ENCODE measurements at places on chromosomes 2 and 18. TPM values are rescaled to one million over a fixed set of nuclear protein-coding genes. Genes with fewer than 3 reads are reported as not detected.

The LRRC30 gene
- not detected for total RNA-seq

The CNRIP1 gene
- 9.9 TPM for total RNA-seq

The GPR39 gene
- not detected for total RNA-seq

The FTCDNL1 gene
- total RNA-seq, result 3.5 TPM

The MAPK4 gene
- total RNA-seq, result 101 TPM

The NYAP2 gene
- not detected for total RNA-seq

The HOXD13 gene
- total RNA-seq, result not detected

The TRIM43 gene
- not detected for total RNA-seq

The ASB18 gene
- total RNA-seq, result 7.6 TPM

The C2orf74 gene
- total RNA-seq, result 51.3 TPM

The TUBB8B gene
- total RNA-seq, result not detected

GRCh38 chr2:231706731-231707624, 1.3 kb upstream of the PTMA start:
- DNase-seq, result peak; percentile 99

- no peak for DNase-seq
These were observed 70.3 kb upstream of the PSME4 start for GRCh38 chr2:54041135-54041534.

DNA sequence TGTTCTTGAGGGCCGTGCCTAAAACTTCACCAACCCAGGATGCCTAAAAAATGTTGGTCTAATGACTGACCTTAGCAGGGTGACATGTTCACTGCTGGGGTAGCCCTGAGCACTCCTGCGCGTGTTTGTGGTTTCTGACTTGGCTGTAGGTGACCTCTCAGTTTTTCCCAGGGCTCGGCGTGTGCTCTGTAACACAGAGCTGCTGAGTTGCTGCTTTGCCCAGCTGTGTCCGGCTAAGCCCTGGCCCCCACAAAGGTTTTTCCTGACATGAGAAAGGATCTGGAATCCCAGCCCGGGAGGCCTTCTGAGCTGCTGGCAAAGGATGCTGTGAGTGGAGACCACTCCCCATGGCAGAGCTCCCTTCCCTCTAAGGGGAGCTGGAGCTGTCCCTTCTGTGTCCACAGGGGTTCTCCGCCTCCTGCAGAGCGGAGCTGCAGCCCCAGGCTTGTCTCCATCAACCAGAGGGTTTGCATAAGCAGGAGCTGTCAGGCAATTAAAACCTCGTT, 52.7 kb downstream of the CRIM1 start:
- DNase-seq, result no peak

DNA sequence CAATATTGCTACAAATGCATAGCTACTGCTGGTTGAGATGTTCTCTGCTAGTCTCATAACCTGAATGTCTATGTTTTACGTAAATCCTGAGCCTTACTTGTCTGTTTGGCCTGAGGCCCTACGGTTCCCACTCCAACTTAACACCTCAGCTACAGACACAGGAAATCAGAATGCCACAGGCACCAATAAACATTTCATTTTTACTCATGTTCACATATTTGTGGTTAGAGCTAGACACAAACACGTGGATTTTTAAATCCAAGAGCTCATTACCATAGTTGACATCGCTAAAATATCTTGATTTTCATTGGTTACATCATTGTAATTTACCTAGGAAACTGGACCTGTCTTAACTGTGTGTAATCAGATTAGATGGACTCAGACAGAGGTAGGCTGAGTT, 263.8 kb upstream of the CDH19 start:
- no peak for DNase-seq

DNA sequence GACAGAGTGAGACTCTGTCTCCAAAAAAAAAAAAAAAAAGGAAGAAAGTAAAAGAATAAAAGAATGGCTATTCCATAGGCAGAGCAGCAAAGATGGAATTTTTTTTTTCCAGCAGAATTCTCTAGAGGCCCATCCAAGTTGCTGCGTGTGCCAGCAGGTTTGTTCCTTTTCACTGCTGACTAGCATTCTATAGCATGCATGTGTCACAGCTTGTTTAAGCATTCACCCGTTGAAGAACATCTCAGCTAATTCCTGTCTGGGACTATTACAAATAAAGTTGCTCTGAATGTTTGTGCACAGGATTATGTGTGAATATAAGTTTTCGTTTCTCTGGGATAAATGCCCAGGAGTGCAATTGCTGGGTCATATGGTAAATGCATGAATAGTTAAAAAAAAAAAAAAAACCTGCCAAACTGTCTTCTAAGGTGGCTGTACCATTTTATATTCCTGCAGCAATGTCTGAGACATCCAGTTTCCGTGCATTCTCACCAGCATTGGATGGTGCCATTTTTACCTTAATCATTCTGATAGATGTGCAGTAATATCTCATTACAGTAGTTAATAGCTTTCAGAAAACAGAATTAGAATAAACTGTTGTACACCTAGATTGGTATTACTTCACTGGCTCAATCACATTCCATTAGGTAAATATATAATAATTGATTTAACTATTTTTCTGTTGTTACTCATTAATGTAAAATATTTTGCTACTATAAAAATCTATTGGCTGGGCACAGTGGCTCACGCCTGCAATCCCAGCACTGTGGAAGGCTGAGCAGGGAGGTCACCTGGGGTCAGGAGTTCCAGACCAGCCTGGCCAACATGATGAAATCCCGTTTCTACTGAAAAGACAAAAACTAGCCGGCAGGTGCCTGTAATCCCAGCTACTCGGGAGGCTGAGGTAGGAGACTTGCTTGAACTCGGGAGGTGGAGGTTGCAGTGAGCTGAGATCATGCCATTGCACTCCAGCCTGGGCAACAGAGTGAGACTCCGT, 47.5 kb upstream of the ASAP2 start:
- no peak for DNase-seq

DNA sequence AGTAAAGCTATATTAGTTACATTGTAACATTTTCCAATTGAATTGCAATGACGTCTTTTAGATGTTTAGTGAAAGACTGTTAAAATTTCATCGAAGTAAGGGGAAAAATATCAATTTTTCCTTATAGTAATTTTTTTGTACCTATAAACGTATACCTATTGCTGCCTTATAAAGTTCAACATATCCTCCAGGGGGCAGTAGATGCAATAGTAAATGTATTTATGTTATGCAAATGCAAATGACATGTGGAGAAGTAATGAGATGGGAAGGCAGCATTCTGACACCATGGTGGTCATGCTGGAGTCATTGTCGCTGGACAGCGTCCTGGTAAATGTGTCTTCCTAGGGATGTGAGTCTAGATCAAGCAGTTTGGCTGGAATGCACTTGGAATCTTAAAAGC, 38.7 kb downstream of the MSTN start:
- no peak for DNase-seq

- DNase-seq, result no peak
These were observed 342.6 kb downstream of the CTNNA2 start for GRCh38 chr2:79855264-79856006.

DNA sequence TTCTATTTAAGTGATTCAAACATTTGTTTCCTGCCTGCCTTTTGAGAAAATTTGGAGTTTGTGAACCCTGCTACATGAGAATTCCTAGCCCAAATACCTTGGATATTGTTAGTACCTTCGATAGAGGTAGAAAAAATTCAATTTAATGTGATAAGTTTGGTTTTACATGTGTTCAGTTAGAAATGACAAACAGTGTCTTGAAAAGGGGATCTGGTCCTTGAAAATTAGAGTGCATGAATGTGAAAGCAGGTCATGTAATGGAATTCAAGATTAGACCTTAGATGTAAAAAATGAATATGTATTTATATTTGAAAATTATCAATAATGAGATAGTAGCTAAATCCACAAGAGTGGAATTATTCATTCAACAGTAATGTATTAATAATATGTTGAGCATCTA, 70.5 kb downstream of the PIK3C3 start:
- DNase-seq, result no peak

DNA sequence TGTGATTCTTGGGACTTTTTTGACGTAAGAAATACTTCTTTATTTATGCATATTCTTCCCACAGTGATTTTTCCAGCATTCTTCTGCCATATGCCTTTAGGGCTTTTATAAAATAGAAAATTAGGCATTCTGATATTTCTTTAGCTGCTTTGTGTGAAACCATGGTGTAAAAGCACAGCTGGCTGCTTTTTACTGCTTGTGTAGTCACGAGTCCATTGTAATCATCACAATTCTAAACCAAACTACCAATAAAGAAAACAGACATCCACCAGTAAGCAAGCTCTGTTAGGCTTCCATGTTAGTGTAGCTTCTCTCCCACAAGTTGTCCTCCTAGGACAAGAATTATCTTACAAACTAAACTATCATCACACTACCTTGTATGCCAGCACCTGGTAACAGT, 62.6 kb downstream of the EIF5B start:
- DNase-seq, result no peak

- no peak for DNase-seq
These were observed 23.0 kb downstream of the CYTIP start for GRCh38 chr2:157420771-157421323.

- no peak for DNase-seq
These were observed 102.2 kb downstream of the ACTR3 start for GRCh38 chr2:113992090-113992489.

DNA sequence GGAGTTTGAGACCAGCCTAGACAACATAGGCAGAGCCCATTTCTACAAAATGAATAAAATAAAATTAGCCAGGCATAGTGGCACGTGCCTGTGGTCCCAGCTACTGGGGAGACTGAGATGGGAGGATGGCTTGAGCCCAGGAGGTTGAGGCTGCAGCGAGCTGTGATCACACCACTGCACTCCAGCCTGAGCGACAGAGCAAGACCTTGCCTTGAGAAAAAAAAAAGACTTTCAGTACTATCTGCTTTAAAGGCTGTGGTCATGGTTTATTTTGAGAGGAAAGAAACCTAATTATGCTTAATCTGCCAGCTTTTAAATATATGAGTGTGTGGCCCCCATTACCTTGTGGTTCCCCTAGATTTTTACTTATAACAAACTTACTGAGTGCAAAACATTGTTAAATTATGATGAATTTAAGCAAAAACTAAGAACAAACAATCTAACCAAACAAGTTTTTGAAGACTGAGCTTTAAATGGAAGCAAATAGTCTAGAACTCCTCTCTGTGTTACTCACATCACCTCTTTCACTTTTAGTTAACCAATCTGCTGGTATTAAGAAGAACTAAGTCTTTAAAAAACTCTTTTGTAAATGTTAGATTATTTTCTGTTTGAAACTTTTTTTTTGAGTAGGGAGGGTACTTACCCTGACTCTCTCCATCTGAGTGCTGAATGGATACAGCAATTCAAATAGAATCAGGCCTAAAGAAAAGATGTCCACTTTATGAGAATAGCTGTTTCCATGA, 65.4 kb downstream of the EIF2AK3 start:
- no peak for DNase-seq

DNA sequence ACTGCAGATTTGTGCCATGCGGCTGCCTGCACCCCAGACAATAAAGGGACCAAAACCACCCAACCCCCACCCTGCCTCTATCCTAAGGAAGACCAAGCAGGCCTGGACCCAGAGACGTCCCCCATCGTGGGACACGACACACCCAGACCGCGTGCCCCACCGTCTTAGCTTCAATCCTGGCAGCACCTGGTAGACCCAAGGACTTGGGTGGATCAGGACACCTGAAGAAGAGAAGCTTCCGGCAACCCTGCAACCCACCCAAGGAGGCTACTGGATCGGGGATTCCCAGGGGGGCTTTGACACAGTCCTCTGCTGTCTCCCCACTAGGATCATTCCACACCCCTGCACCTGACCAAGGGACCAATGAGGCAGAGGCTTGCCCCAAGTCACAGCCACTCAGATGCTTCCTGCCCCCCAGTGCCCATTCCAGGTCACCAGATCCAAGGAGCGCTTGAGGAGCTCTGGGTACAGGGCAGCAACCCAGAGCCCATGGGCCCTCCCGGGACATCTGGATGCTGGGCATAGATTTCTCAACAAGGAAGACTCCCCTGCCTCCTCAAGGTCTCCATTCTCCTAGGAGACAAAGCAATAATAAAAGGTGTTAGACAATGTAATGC, 3.6 kb downstream of the ALPI start:
- no peak for DNase-seq

DNA sequence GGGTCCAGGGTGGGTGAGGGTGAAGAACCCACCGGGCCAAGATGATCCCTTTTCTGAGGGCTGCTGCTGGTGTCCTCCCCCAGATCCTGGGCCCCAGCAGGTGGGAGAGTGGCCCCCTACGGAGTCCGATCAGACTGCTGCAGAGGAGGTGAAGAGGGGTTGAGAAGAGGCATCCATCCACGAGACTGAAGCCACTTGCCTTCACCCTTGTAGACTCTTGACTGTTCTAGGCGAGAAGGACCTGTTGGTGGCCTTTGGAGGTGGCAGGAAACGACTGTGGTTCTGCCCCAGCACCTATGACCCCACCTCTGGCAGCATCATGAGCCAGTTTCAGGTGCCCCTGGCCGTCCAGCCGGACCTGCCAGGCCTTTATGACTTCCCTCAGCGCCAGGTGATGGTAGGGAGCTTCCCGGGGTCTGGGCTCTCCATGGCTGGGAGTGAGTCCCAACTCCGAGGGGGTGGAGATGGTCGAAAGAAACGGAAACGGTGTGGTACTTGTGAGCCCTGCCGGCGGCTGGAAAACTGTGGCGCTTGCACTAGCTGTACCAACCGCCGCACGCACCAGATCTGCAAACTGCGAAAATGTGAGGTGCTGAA, 1.5 kb downstream of the TET3 start:
- no peak for DNase-seq

GRCh38 chr2:236661762-236662110, 92.1 kb downstream of the ACKR3 start:
- peak; percentile 67 for DNase-seq

GRCh38 chr2:200603972-200604371, 18.2 kb downstream of the AOX1 start:
- DNase-seq, result no peak

DNA sequence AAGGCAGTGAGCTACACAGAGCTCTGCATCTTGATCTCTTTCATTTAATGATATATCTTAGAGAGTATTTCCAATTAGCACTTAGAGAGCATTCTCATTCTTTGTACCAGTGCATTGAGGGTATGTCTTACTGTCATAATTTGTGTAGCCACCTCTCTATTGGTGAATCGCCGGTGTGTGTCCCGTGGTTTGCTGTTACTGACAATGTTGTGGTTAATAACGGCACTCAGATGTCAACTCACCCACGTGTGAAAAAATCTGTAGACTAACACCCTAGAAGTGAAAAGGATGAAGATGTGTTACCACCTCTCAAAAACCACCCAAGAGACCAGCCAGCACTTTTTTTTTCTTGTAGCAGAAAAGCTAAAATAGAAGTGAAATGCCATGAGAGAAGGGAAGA, 37.1 kb downstream of the TEX51 start:
- no peak for DNase-seq

GRCh38 chr2:8214036-8214615, 467.7 kb upstream of the ID2 start:
- no peak for DNase-seq

DNA sequence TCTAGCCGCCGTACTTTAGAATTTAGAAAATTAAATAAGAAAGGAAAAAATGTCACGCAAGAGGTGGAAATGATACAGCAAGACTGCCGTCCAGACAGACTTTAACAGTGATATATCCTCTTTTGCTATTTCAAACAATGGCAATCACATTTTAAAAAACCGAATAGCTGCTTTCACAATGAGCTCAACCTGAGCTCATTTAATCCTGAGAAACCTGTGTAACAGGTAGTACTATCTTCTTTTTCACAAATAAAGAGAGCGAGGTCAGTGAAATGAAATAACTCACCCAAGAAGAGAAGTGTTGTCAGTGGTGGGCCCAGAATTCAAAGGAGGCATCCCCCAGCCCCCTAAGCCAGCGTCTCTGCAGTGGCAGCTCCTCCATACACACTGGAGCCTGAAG, 60.7 kb upstream of the DAPL1 start:
- no peak for DNase-seq
